ENCODE measurements at places on chromosomes 6 and 20.

DNA sequence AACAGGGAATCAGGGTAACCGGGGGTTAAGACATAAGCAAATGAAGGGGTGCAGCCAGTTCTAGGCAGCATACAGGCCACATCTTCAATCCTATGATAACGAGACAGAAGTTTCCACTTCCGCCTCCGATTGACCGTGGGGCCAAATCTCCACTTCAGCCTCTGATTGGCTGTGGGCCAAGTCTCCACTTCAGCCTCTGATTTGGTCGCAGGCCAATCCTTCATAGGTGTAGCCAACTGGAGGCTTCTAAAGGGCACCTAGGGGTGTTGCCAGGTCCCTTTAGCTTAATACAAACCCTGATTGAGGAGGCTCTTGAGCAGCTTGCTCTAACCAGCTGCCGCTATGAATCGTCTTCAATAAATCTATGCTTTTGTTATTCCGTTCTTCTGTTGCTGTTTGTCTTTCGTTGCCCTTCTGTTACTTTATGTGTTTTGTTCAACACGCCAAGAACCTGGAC, 2.1 kb upstream of the ERGIC3 start:
- DNase-seq = no peak

DNA sequence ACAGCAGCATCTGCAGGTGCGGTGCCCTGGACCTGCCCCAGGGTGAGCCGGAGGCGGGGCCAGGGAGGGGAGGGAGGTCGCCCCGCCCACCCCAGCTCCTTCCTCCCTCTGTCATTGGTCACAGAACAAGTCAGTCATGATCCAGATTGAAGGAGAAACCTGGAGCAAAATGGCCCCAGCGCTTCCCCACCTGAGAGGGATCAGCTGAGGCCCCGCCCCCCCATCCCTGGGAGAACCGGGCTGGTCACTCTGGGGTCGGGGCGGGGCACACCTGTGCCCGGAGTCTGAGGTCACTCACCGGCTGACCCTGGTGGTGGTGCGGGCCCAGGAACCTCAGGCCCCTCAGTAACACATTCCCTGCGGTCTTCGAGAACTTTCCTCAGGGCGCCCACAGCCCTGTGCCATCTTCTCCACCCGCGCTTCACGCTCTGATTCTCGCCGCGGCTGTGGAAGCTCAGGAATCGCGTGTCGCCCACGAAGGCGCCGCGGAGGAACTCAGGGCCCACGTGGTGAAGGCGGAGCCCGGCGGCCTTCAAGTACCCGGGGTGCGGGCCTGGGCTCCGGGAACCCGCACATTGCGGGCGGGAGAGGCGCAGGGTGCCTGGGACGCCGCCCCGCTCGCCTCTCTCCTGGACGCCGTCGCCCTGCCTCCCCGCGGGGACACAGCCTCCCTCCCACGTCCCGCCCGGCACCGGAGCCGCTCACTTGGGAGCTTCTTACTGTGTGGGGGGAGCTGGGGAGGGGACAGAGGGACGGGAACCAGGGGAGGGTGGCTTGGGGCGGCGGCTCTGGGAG, 36.4 kb upstream of the HLA-C start:
- DNase-seq = peak; percentile 62

DNA sequence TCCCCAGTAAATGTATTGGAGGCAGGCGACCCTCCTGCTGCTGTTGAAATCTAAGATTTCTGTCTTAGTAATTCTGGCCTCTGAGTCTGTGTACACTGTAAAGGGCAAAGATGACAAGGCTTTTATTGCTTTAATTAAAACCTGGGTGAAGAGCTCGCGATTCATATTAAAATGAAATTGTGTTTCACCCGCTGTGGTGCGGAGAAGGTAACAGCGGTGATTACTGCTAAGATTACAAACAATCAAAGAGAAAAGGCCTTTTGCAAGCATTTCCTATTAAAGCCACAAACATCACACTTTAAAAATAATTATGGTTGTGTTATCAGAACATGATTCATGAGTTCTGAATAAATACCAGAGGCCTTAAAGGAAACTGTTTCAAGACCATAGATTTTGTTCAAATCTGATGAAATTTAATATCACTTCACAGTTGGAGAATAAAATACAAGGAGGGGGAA, 69.3 kb downstream of the TOX2 start:
- DNase-seq = no peak

DNA sequence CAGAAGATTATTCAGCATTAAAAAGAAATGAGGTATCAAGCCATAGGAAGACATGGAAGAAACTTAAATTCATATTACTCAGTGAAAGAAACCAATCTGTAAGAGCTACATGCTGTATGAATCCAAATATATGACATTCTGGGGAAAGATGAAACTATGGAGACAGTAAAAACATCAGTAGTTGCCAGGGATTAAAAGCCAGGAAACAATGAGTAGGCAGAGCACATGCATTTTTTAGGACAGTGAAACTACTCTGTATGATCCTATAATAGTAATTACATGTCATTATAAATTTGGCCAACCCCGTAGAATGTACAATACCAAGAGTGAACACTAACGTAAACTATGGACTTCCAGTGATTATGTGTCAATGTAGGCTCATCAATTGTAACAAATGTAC, 92.8 kb upstream of the RNF217 start:
- no peak for DNase-seq

- no peak for DNase-seq
These were observed 29.5 kb upstream of the FBXO9 start for GRCh38 chr6:53035549-53036213.

DNA sequence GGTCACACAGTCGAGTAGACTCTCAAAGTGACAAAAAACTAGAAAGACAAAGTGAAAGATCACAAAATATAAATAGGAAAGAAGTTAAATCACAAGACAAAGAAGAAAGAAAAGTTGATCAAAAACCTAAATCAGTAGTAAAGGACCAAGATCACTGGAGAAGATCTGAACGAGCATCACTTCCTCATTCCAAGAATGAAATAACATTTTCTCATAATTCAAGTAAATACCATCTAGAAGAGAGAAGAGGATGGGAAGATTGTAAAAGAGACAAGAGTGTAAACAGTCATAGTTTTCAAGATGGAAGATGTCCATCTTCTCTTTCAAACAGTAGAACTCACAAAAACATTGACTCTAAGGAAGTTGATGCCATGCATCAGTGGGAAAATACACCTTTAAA, 31.6 kb upstream of the GJA10 start:
- DNase-seq = no peak

DNA sequence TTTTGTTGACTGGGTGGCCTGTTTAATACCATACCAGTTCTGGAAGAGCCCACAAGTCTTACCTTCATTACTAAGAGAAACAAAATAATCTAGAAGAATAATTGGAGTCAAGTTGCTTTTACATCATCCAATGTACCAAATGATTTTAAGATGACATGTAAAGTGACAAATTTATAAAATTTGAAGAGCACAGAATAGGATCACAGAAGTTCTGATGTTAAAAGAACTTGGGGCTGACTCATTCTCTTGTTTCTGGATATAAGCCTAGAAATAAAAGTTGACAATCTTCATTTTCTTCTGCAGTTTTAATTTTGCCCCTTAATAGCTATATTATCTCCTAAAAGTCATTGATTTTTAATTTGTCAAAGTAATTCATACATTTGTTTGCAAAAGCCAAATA, 317.5 kb upstream of the MARCKS start:
- DNase-seq = no peak

GRCh38 chr20:3168079-3168828, 5.1 kb downstream of the LZTS3 start:
- no peak for DNase-seq

- no peak for DNase-seq
These were observed 48.2 kb downstream of the RNASET2 start for GRCh38 chr6:166907871-166908806.

GRCh38 chr6:45816674-45817297, 198.9 kb downstream of the CLIC5 start:
- no peak for DNase-seq

DNA sequence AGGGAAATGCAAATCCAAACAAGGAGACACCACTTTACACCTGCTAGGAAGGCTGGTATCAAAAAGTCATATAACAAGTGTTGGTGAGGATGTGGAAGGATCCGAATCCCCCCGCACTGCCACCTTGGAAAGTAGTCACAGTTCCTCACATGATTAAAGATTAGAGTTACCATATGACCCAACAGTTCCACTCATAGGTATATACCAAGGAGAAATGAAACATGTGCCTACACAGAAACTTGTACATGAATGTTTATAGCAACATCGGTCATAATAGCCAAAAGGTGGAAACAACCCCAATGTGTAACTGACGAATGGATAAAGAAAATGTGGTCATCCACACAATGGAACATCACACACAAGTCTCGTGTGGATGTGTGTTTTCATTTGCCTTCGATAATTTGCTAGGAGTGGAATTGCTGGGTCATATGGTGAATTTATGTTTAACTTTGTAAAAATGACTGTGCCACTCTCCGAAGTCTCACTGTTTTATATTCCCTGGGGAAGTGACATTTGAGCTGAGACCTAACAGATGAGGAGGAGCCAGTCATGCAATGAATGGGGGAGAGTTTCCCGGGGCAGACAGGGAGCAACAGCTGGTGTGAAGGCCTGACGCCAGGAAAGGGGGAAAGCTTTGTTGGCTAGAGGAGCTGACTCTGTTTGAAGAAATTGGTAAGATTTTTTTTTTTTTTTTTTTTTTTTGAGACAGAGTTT, 125.9 kb upstream of the MLN start:
- no peak for DNase-seq

GRCh38 chr20:36644032-36644705, 1.8 kb downstream of the SLA2 start:
- peak; percentile 40 for DNase-seq

DNA sequence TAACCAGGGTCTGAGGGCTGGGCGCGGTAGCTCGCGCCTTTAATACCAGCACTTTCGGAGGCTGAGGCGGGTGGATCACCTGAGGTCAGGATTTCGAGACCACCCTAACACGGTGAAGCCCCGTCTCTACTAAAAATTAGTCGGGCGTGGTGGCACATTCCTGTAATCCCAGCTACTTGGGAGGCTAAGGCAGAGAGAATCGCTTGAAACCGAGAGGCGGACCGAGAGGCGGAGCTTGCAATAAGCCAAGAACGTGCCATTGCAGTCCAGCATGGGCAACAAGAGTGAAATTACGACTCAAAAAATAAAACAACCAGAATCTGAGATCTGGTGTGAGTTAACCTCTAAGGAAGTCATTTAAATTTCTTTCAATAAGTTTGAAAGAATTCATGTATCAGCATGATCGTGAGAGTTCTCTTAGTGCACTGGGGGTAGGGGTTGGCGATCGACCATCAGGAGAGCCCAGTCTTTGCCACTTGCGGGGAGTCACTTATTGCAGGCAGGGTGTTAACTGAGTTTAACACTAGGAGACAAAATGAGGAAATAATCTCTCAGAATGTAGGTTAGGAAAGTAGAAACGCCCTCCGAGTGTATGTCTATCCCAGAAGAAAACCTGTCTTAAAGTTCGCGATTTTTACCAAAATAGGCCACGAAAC, 206.5 kb upstream of the ZNF184 start:
- DNase-seq = no peak

- DNase-seq = no peak
These were observed 77.7 kb upstream of the SAMD5 start for GRCh38 chr6:147430811-147431210.

DNA sequence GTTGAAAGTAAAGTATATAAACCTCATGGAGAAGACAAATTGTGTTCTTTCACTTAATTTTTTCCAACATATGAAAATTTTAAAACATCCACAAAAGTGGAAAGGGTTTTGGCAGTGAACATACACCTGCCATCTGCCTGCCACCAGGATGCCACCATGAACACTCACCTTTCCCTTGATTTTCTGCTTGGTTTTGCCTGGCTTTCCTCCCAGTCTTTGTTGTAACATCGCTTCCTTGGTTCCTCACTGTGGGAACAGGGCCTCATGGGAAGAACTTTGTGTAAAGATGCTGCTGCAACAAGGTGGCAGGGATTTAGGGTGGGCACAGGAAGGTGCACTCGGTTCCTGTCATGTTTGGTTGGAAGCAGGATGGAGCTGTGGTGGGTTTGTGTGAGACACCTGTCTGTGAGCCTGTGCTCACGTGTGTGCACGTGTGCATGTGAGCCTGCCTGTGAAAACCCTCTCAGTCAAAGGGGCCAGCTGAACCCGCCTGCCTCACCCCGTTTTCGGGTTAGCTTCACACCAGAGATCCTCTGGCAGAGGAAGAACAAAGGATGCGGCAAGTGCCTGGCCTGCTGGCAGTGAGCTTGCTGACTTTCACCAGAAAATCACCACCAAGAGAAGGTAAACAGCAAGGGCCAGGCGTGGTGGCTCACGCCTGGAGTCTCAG, 11.0 kb upstream of the RBM38 start:
- no peak for DNase-seq

- DNase-seq = no peak
These were observed 134.4 kb downstream of the OR2B2 start for GRCh38 chr6:27777614-27778355.

DNA sequence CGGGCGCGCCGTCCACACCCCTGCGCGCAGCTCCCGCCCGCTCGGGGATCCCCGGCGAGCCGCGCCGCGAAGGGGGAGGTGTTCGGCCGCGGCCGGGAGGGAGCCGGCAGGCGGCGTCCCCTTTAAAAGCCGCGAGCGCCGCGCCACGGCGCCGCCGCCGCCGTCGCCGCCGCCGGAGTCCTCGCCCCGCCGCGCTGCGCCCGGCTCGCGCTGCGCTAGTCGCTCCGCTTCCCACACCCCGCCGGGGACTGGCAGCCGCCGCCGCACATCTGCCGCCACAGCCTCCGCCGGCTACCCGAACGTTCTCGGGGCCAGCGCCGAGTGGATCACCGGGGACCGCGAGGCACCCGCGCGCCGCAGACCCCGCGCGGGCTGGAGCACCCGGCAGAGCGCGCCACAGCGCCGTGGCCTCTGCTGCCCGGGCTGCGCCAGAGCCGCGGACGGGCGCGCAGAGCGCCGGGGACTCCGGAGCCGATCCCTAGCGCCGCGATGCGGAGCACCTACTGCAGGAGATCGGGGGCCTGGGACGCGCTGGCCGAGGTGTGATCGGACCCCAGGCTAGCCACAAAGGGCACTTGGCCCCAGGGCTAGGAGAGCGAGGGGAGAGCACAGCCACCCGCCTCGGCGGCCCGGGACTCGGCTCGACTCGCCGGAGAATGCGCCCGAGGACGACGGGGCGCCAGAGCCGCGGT, at the start of gene BMP2:
TSS of gene BMP2 (plus strand) at position 151 of the 692 bp plus-strand sequence. CDS start 2,441 bp downstream, outside the sequence.
- no peak for DNase-seq

DNA sequence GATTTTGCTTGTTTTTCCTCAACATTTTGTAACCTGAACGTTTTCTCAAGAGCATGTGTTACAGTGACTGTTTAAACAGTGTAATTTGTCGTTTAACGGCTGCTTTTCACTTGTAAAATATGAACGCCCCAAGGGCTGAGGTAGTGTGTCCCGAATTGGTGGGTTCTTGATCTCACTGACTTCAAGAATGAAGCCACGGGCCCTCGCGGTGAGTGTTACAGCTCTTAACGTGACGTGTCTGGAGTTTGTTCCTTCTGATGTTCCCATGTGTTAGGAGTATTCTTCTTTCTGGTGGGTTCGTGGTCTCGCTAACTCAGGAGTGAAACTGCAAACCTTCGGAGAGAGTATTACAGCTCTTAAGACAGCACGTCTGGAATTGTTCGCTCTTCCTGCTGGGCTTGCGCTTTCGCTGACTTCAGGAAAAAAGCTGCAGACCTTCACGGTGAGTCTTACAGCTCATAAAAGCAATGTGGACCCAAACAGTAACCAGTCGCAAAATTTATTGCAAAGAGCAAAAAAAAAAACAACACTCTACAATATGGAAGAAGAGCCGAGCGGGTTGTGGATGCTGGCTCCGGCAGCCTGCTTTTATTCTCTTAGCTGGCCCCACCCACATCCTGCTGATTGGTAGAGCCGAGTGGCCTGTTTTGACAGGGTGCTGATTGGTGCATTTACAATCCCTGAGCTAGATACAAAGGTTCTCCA, 25.1 kb upstream of the TRIM27 start:
- DNase-seq = no peak

Data from activated CD4-positive, alpha-beta T cell treated with anti-CD3 and anti-CD28 coated beads for 1 hour (primary cell).